ENCODE measurements at places on chromosomes 12 and 14.
A peak's percentile ranks its signal among the peaks of the same experiment; 100 is the strongest.

DNA sequence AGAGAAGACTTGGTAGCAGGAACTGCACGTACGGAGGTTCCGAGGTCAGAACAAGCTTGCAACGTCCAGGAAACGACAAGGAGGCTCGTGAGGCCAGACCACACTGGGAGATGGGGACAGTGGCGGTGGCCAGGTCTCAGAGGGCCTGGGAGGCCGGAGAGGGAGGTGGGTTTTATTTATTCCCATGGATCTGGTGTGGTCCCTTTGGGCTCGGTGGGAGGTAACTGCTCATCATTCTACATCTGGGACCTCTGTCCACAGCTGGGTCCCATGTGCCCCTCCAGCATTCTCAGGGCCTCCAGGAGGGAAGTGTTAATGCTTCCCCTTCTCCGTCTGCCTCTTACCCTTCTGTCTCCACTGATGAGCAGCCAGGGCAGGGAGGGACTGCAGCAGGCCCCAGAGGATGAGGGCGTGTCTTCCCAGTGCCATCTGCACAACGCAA is 35.7 kb upstream of the NCOR2 start:
- no peak for DNase-seq

DNA sequence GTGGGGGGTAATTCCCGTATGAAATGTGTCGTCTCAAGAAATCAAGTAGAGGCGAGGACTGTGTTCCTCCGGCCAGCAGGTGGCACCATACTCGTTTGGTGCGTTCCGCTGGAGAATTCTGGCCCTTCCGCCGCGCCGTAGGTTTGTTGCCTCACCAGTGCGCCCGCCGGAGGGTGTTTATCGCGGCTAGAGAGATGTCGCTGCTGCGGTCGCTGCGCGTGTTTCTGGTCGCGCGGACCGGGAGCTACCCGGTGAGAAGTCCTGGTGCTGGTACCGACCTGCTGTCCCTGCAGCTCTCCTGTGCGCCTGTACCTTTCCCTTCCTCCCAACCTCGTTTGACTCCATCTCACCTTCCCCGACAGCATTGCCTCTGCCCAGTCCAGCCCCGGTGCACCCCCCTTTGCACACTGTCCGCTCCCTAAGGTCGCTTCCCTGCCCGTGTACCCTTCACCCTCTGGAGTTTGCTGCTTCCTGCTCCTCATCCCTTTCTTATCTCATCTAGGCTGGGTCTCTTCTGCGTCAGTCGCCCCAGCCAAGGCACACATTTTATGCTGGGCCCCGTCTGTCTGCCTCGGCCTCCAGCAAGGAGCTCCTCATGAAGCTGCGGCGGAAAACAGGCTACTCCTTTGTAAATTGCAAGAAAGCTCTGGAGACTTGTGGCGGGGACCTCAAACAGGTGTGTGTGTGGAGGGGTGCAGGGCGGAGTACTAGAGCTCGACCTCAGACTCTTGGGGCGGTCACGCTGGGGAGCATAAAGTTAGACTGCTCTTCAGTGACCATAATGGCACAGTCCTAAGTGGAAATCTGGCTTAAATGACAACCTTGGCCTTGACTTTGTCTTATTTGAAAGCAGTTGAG is at the start of gene TSFM:
TSS of gene TSFM (plus strand) at position 180 of the 858 bp plus-strand sequence. CDS start at position 195, 15 bp downstream.
- peak; percentile 97 for DNase-seq

GRCh38 chr12:56628671-56629458 is 1.3 kb downstream of the BAZ2A start:
- DNase-seq, result peak; percentile 4

GRCh38 chr12:62605981-62606380 is 139.4 kb downstream of the MON2 start:
- DNase-seq, result no peak

- DNase-seq, result peak; percentile 15
Measured at GRCh38 chr14:95998656-95999055, 40.5 kb upstream of the C14orf132 start.

- no peak for DNase-seq
Measured at GRCh38 chr12:42539696-42540095, 49.9 kb downstream of the PRICKLE1 start.

DNA sequence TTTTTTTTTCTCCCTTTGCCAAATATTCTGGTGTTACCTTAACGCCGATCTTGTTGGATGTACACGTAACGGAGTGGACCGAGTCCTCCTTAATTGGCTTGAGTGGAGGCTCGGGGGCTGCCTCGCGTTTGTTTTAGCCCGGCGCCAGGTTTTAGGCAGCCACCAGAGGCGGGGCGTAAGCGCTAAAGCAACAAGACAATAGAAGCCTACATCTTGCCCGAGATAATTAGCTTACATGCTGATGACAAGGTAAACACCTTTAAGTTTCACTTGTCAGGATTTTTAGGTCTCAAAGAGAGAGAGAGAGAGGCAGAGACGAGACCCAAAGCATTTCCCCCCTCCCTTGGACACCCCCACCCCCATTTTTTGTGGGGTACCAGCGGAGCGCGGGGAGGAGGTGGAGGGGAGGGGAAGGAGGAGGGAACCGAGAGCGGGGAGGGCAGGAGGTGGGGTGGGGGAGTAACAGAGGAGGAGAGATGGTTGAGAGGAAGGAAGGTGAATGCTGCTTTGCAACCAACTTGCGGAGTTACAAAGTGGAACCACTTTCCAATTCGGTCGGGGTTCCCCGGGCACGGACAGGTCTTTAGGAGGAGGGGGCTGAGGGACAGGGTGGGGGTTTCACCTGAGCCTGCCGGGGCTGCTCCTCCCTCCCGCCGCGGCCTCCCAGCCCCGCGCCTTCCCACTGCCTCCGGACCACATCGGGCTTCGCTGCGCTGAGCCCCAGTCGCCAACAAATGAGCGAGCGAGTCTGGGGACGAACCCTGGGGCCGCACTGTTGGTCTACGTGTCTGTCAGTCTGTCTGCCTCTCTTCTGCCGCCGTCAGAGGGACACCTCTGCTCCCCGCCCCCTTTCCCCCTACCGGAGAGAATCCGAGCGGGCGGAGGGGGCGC is at the start of gene NKX2-1:
TSS of gene NKX2-1 (minus strand) at position 802 of the 891 bp plus-strand sequence. CDS start at position 699, 103 bp downstream.
- DNase-seq, result peak; percentile 86
